ENCODE measurements at places on chromosomes 3 and 15.

GRCh38 chr3:142960322-142960850, 3.1 kb downstream of the PAQR9 start:
- no peak for DNase-seq

- no peak for DNase-seq
Observed at GRCh38 chr3:20185331-20185678, 701 bp downstream of the SGO1 start.

DNA sequence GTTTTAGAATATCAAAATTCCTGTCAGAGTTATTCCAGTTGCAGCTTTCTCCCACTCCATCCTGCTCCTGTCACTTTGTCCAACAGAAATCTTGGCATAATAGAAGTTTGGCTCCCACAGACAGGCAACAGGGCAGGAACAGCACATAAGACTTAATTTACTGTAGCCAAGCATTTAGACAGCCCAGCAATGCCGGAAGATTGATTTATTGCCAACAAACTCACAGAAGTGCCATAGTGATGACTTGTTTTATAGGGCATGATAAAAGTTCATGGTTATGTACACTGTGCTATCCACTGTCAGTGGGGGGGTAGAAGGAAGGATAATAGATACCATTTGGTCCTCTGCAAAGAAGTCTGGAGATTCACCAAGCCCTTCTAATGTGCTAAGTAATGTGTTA, 98.3 kb upstream of the CBLB start:
- no peak for DNase-seq

- DNase-seq = no peak
Observed at GRCh38 chr15:101556273-101556672, 66.8 kb upstream of the PCSK6 start.

DNA sequence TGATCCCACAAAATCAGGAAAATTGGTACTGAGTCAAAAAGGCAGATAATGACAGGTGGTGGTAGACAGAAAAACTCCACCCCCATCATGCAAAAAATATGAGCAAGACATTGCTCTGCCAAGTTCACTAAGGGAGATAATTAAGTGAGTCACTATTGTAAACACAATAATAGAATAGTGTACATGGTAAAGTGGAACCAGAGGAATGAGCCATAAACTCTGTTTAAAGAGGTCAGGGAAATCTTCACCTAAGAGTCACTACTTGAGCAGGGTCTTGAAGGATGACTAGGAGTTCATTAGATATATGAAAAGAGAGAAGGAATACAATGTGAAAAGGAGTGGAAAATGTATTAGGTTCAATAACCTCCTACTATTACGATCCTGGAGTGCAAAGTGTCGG, 213.4 kb upstream of the PEX5L start:
- DNase-seq = no peak

GRCh38 chr15:100671858-100672543, 69.6 kb downstream of the ASB7 start:
- no peak for DNase-seq

GRCh38 chr15:39685999-39686613, 96.5 kb downstream of the FSIP1 start:
- DNase-seq = no peak

DNA sequence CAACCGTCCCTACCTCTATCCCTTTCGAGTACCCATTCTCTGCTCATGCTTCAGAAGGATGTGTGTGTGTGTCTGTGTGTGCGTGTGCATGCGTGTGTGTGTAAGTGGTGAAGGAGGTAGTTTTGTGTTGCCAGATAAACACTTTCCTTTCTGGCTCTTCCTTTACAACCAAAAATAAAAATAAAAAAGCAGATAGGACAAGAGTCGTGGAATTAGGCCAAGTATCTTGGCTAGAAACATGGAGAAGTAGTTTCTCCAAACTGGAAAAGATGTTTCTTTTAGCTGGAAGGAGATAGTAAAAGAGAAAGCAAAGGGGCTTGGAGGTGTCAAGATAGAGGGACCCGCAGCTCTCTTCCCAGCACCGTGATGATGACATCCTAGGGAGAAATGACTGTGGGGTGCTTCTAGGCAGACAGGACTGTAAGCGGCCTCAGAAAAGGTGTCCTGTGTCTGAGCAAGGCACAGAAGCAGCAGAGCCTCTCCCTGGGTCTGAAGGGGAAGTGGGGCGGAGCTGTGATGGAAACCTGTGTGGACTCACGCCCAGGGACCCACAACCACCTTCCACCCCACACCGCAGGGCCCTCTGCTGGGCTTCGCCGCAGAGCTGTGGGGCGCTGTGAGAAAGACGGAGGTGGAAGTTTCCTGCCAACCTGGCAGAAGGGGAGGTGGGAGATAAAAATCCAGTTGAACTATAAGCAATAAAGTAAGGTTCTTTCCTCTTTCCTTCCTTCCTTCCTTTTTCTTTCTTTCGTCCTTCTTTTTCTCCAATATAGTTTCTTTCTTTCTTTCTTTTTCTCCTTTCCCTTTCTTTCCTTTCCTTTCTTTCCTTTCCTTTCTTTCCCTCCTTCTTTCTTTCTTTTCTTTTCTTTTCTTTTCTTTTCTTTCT, 35.3 kb downstream of the MUC20 start:
- DNase-seq = no peak

- DNase-seq = no peak
Observed at GRCh38 chr3:158679547-158680000, 7.1 kb upstream of the LXN start.

DNA sequence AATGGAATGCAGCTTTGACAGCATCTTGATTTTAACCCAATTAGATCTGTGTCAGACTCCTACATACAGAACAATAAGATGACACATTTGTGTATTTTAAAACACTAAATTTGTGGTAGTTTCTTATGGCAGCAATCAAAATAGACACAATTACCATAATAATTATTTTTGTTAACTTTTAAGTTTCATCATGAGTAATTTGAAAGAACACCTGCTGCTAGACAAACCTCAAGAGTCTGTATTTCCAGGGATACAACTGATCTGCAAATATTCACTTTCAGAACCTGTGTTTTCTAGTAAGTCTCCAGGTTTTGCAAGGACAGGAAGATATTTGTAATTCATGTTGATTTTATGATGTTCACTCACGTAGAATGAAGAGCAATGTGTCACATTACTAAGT, 736.8 kb downstream of the DIPK2A start:
- DNase-seq = no peak

- peak; percentile 50 for DNase-seq
Observed at GRCh38 chr15:66566963-66567531, 1.2 kb upstream of the LCTL start.

- no peak for DNase-seq
Observed at GRCh38 chr3:68728343-68728742, 204.0 kb downstream of the TAFA4 start.

DNA sequence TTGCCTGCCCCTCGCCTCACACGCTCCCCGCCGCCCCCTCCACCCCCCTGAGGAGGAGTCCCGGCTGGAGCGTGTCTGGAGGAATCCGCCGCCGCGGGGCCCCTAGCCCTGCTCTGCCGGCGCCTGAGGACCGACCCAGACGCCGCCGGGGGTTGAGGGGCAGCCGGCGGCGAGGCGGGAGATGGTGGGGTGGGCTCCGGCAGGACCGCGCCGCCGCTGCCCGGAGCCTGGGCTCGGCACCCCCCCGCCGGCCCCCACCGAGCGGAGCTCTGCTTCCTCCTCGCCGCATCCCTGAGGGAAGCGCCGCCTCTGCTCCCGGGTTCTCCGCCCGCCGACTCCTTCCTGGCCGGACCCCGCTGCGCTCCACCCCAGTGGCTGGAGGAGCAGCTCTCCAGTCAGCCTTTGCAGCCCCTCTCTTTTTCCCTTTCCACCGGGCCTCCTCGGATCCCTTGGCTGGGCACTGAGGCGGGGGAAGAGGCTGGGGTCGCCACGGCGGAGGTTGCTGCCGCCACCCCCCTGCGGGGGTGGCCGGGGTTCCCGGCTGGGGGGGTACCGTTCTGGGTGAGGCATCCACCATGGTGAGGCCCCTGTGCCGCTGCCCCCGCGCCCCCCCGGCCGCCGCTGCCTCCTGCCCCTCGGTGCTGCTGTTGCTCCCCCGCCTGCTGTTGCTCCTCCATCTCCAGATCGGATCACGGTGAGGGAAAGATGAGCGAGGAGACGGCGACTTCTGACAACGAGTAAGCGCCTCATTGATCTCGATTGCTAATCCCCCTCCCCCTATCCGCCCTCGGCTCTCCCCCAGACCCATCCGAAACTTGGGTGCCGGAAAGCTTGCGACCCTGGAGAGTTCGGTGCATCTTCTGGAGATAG, at the start of gene SPRED1:
Gene SPRED1 (plus strand): TSS at position 356 of the 870 bp plus-strand sequence. CDS start 350 bp downstream, at position 706.
- no peak for DNase-seq

DNA sequence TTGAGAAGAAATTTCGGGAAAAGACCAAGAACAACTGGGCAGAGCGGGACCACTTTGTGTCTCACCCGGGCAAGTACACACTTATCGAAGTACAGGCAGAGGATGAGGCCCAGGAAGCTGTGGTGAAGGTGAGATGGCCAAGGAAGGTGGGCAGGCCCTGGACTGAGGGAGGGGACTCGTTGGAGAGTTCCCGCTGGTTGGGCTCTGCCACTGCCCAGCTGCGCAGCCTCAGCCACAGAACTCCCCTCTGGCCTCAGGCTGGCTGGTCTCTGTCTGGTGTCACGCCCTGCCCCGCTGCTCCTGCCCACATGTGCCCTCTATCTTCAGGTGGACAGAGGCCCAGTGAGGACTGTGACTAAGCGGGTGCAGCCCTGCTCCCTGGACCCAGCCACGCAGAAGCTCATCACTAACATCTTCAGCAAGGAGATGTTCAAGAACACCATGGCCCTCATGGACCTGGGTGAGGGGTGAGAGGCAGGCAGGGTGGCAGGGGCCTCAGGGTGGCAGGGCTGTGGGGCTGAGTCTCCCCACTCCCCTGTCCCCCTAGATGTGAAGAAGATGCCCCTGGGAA, 2.4 kb downstream of the PARP3 start:
- no peak for DNase-seq

- DNase-seq = no peak
Observed at GRCh38 chr3:122357828-122358702, 25.0 kb downstream of the MIX23 start.

- DNase-seq = no peak
Observed at GRCh38 chr3:109563149-109563548, 225.8 kb upstream of the DPPA4 start.

GRCh38 chr3:178194539-178194938, 341.7 kb upstream of the KCNMB2 start:
- no peak for DNase-seq

DNA sequence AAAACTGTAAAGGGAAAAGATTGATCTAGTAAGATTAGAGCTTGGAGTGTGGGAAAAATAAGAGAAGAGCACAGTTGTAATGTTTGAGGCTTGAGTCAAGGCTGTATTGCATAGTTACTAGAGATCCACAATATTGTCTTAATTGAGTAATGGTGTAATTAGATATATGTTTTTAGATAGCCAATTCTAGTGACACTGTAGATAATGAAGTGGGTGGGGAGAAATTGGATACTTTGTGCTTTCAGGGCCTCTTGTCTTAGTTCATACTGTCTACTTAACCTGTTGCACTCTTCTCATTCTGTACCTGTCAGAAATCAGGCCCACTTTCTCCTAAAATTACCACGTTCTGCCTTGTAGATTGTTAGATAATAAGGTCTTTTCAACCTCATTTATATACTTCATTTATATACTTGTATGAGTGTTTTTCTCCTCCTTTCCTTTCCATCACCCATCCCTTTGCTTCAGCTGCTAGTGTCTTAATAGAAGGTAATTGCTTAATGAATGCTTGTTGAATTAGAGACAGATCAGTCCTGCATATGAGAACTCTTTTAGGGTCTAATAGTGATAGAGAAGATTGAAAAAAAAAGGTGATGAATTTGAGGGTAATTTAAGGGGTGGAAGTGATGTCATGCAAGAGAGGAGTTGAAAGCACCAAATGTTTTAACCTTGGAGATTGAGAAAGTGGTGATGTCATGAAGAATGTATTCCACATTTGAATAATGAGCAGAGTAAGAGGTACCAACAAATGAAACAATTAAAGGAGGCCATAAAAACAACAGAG, 32.0 kb downstream of the PIK3CA start:
- DNase-seq = no peak

GRCh38 chr15:85470563-85471271, 90.3 kb downstream of the AKAP13 start:
- no peak for DNase-seq

GRCh38 chr3:127538569-127538968, 52.0 kb downstream of the TPRA1 start:
- no peak for DNase-seq

DNA sequence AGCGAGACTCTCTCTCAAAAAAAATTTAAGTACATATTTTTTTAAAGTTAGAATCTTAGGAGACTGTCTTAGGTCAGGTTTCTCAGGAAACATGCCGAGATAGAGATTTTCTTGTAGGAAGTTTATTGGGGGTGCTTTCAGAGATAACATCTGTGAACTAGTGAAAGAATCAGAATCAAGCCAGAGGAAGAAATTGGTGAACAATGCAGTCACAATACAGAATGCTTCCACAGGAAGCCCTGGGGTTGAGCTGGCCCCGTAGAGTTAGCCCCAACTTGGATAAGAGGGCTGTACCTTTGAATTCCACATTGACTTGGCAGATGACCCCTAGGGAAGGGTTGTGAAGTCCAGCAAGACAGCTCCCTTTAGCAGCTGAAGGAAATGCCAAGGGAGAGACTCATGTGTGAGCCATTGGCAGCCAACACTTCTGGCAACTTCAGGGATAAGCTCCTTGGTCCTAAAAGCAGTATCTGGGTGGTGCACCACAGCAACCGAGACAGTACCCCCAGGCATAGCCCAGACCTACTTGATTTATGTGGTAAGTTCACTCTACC, 7.1 kb upstream of the PLCB2 start:
- DNase-seq = no peak

DNA sequence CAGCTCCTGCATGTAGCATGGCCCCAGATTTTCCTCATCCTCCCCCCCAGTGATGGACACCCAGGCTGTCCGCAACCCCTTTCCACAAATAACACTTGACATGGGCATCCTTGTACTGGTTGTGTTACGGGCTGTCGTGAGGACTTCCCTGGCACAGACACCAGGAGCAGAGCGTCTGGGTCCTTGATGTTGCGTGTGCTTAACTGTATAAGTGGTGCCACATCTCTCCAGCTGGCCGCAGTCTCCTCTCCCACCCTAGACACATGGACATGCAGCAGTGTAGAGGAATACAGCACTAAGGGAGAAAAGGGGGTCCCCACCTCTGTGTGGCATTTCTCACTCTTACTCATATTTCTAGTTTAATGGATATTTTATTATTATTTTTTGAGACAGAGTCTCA, 56.6 kb downstream of the FBLN2 start:
- DNase-seq = no peak

DNA sequence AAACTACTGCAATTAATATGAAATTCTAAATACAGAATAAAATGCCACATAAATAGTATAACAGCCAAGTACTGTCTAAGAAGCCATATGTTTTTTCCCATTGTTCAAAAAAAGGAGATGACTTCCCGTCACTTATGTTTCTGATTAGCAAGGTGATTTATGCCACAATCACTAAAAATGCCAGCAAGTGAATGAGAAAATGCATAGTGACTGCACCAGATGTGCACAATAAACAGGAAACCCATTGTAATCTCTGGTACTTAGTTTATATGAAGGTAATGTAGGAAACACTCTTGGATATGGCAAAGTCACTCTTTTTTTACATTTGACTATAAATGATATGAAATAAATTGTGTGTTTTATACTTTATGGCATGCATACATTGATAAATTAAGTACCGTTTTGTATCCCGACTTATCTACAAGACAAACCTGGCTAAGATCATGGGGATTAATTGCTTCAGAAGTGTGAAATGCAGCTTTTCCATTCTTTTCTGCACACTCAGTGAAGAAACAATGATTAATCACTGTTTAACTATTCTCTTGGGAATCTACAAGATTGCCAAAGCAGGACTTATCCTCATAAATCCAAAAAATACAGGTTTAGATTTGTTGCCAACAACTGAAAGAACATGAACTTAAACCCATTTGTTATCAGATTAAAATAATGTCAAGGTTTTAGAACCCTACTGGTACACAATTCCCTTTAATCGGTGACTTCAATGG, 164.5 kb downstream of the TBC1D5 start:
- no peak for DNase-seq

- no peak for DNase-seq
Observed at GRCh38 chr3:40851836-40852235, 327.1 kb downstream of the ZNF621 start.

Measured in GM18507 (cell line).